ENCODE measurements at places on chromosomes 3 and 15.
A peak's percentile ranks its signal among the peaks of the same experiment; 100 is the strongest.

GRCh38 chr15:59237119-59237855 is 30.6 kb downstream of the LDHAL6B start:
- peak; percentile 40 for DNase-seq

DNA sequence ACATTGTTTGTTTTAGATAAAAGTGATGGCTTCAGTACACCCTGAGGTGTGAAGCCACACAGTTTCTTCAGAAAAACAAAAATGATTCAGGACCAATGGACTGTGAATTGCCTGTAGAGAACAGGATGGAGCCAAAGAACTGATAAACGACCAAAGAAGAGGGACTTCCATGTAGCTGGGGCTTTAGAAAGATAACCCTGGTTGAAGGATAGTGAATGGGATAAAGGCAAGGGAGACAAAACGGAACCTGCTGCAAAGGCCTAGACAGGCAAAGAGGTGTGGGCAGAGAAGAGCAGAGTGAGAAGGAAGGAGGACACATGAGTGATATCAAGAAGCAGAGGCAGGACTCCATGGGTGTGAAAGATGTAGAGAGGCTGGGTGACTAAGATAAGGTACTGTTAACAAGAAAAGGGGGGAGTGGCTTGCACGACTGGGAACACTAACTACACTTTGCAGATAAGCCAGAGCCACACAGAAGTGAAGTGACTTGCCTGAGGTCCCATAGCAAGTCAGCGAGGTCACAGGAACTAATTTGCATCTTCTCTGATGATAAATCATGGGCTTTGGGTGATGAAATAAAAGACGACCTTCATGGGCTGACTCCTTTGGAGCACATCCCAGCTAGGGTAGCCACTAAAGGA is 44.3 kb downstream of the RAB6B start:
- no peak for DNase-seq

DNA sequence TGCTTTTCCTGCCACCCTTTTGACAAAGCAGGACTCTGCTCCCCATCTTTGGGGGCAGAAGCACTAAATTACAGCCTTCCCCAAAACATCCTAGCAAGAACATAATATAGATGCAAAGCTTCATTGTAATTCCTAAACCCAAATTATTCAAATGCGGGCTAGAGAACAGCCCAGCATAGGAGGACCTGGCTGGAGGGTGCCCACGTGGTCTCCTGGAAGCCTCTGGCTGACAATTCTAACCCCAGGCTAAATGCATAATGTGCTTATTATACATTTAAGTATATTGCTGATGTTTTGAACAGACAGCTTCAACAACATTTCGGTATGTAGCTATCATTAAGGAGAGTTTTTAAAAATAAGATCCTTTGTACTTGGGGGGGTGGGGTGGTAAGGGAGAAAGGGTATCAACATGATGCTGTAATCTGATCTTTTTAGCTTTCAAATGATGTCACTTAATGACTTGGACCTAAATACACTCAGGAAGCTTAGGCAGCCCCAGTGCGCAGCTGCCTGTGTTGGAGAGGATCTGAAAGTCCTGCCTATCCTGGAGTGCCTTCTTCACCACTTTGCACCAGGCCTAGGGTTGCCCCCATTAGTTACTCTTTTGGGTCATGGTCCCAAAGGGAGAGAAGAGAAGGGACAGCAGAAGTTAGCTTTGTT is 57.2 kb upstream of the USP3 start:
- DNase-seq = no peak

GRCh38 chr3:30332196-30333021 is 274.0 kb upstream of the TGFBR2 start:
- DNase-seq = peak; percentile 48

GRCh38 chr15:35064576-35065190 is 20.4 kb downstream of the NANOGP8 start:
- no peak for DNase-seq

DNA sequence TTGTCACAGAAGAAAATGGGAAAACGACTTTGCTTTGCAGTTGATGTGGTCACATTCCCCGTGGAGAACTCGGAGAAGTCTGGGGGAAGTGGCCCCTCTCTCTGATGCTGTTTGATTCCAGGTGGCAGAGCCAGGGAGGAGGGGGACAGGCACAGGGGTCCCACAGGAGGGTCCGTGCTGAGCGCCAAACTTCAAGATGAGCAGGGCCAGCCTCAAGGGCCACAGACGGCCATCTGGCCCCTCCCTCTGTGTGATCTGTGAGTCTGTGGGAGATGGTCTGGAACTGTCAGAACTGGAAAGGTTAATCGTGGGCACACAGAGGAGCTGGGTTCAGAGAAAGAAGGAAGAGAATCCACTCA is 23.1 kb upstream of the CORO2B start:
- DNase-seq = no peak

DNA sequence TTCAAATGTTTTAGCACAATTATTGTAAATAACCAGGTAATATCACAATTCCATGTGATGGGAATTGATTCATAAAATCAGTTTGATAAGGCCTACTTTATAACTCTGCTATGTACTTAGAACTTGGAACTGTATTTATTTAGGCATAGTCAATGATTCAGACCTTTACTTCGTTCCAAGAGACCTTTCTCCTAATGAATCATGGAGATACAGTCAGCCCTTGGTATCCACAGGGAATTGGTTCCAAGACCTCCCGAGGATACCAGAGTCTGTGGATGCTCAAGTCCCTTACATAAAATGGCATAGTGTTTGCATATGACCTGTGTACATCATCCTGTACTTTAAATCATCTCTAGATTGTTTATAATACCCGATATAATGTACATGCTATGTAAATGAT is 60.8 kb upstream of the UMPS start:
- peak; percentile 16 for DNase-seq

GRCh38 chr3:23496165-23496564 is 293.0 kb downstream of the UBE2E2 start:
- DNase-seq = no peak

DNA sequence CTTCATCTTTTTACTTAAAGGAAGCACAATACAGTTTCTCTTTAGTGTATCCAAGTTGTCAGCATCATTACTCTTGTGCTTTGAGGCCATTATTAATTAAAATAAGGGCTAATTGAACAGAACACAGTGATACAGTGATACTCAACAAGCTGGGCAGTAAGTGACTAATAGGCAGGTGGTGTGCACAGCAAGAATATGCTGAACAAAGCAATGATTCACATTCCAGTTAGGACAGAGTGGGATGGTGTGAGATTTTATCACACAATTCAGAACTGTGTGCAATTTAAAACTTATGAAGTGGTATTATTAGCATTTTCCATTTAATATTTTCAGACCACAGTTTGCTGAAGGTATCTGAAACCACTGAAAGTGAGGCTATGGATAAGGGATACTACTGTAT is 116.9 kb downstream of the PLOD2 start:
- no peak for DNase-seq

DNA sequence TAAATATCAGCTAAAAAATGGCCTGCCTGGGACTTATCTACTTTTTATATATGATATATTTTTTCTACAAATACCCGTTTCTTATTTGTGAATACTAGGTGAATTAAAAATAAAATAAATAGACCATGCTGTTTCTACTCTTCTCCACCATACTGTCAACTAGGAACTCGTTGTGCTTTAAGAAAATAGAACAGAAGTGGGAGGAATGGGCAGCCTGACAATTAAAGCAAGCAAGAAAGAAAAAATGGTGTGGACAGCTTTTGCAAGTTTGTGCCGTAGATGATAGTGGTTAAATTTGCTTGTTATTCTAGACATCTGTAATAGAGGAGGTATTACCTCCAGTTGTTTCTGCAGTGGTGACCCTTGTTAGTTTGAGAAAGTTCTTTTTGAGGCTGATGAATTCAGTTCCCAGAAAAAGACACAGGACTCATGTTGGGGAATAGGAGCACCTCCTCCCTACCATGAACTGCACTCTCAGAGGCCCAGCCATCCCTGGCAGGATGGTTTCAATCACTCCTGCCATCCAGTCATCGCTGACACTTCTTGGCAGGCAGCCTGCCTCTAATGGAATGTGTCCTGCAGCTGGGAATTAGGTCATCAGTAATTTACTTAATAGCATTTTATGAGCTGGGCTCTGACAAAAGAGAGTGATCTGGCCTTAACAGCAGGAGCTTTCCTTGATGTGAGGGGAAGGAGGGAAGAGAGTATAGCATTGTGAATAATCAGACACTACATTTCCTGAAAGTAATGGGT is 105.0 kb upstream of the GAP43 start:
- peak; percentile 79 for DNase-seq

GRCh38 chr3:38620236-38620635 is 29.3 kb downstream of the SCN5A start:
- DNase-seq = no peak

DNA sequence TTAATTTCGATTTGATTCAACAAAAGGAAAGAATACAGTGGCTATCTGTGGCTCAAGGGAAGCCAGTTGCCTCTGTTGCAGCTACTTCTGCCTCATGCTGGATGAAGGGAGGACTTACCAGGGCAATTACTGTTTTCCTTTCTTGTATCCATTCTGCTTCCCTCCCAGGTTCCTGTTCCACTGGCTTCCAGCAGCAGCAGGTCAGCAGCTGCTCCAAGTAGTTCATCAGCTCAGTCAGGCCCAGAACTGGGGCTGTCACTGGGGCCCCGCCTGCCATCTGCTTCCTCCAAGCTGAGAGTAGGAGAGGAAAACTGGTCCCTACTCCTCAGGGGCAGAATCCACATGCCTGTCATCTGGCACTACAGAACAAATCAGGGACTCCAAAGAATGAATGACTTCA is 48.6 kb upstream of the ULK4 start:
- no peak for DNase-seq

- DNase-seq = no peak
Observed at GRCh38 chr15:48798319-48798718, 12.6 kb downstream of the CEP152 start.

GRCh38 chr3:2727610-2728318 is 382.4 kb downstream of the IL5RA start:
- DNase-seq = no peak

- DNase-seq = no peak
Observed at GRCh38 chr3:4729061-4729973, 236.2 kb downstream of the ITPR1 start.

- peak; percentile 100 for DNase-seq
Observed at GRCh38 chr3:36993326-36994283, at the start of gene MLH1. Gene MLH1 (plus strand): TSS chr3:36993518. CDS start chr3:36993548, 30 bp downstream.

DNA sequence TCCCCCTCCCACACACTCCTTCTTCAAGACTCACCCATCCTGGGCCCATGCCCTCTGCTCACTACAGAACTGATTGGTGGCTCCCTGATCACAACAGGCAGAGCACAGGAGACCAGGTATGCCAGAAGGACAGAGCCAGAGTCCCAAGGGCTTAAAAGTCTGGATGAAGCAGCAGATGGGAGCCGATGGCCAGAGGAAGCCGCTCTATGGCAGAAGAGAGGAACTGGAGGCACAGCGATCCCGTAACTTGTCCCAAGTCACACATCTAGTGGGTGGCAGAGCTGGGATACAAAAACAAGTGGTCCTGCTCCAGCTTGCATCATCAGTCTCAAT is 20.7 kb downstream of the ITGA11 start:
- no peak for DNase-seq

DNA sequence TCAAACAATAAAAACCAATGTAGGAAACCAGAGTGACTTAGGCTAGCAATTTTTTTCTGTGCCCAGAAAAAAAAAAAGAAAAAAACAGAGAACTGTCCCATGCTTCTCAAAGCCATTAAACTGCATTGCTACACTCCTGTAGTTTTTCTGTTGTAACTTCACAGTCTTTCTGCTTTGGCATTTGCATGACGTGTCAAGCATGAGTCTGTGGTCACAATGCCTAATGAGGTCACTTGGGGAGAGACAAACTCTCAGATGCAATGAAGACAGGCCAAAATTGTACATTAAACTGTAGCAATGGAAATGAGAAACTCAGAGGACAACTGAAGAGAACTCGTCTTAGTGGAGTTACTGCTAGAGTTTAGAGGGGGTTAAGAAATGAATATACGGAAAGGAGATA is 30.8 kb downstream of the CCDC80 start:
- DNase-seq = peak; percentile 81

- no peak for DNase-seq
Observed at GRCh38 chr15:77023576-77024272, 28.8 kb downstream of the PSTPIP1 start.

GRCh38 chr3:56823984-56824703 is 22.4 kb upstream of the ARHGEF3 start:
- no peak for DNase-seq

- no peak for DNase-seq
Observed at GRCh38 chr15:35966781-35967180, 420.8 kb upstream of the DPH6 start.

DNA sequence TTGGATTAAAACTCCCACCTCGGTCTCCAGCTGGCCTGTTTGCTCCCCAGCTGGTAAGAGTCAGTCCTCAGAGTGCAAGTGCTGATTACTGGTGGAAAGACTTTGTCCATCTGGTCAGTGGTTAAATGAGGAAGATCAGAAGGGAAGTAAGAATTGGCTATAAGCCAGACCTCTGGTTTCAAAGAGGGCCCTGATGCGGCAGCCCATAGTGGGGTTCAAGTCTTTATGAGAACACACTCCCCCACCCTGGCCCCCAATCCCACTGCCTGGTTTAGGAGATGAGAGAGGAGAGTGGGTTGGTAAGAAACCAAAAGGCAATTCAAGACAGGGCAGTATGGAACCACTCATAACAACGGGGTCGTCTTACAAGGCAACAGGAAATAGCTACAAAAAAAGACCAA is 65.0 kb downstream of the FRMD4B start:
- DNase-seq = peak; percentile 24

GRCh38 chr3:86782286-86782685 is 208.7 kb downstream of the VGLL3 start:
- no peak for DNase-seq

DNA sequence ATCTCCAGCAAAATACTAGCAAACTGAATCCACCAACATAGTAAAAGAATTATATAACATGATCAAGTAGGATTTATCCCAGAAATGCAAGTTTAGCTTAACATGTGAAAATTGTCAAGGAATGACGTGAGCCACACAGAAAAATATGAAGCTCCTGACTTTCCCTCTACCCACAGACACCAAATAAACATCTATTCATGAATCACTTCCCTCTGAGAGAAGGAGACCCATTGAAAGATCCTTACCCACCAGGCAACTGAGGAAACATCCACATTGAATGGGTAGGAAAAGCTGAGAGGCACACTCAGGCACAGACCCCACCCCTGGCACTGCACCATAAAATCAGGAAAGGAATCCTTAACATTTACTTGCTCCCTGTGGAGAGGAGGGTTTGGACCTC is 102.2 kb upstream of the MANF start:
- DNase-seq = peak; percentile 25

GRCh38 chr3:142963516-142964448 is at the start of gene PAQR9:
Gene PAQR9 (minus strand): TSS chr3:142963674. CDS start chr3:142963336, 338 bp downstream.
- DNase-seq = peak; percentile 17

- DNase-seq = peak; percentile 1
Observed at GRCh38 chr15:56693761-56694160, 39.5 kb downstream of the ZNF280D start.

GRCh38 chr15:83474578-83474977 is 27.4 kb downstream of the SH3GL3 start:
- DNase-seq = no peak

- peak; percentile 92 for DNase-seq
Observed at GRCh38 chr15:44101944-44102343, 93.1 kb downstream of the FRMD5 start.

GRCh38 chr3:46972396-46972795 is 4.1 kb downstream of the CCDC12 start:
- no peak for DNase-seq

- no peak for DNase-seq
Observed at GRCh38 chr3:117104381-117104780, 394.8 kb downstream of the TUSC7 start.
